Stimulated activated CD4-positive, alpha-beta T cell treated with anti-CD3 and anti-CD28 coated beads, Interleukin-1b, Interleukin-23, amount 100 ng/mL, for 1 hour (primary cell): ENCODE measurements at places on chromosomes 2 and 18.
A peak's percentile ranks its signal among the peaks of the same experiment; 100 is the strongest.

DNA sequence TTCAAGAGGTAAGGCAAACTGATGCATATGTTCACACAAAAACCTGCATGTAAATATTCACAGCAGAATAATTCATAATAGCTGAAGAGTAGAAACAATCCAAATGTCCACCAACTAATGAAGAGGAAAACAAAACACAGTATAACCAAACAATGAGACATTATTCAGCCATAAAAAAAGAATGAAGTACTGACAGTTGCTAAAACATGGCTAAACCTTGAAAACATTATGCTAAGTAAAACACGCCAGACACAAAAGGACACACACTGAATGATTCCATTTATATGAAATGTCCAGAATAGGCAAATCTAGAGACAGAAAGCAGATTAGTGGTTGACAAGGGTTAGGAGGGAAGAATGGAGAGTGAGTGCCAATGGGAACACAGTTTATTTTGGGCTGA lies 86.9 kb downstream of the SESTD1 start:
- no peak for DNase-seq

DNA sequence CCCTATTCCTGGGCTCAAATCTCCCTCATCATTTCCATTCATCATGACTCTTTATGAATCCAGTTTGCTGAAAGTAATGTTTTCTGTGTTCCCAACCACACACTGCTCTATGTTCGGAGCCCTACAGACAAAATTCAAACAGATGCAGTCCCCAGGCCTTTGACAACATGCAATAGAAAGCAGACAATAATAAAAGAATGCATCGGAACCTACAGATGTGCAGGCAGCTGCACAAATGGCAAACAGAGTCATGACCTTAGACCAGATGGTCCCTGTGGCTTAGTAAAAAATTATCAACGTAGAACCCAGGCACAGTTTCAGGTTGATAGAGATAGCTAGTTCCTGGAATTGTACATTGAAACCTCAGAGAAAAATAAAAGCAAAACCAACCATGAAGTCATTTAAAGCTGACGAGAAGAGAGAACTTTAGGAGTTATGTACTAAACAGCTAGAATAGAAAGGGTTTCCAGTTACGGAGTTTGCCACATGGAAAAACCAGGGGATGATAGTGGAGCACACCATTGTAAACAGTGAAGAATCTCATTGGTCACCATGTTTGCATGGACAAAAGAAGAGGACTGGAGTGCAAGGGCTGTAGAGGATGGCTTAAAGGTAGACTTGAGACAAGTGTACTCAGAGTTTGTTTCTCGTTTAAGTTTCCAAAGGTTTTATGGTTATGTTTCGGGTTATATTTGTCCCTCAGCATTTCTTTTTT lies 23.2 kb upstream of the ACVR1 start:
- DNase-seq: no peak

GRCh38 chr2:191038241-191038725 lies 24.3 kb upstream of the STAT1 start:
- DNase-seq: no peak

DNA sequence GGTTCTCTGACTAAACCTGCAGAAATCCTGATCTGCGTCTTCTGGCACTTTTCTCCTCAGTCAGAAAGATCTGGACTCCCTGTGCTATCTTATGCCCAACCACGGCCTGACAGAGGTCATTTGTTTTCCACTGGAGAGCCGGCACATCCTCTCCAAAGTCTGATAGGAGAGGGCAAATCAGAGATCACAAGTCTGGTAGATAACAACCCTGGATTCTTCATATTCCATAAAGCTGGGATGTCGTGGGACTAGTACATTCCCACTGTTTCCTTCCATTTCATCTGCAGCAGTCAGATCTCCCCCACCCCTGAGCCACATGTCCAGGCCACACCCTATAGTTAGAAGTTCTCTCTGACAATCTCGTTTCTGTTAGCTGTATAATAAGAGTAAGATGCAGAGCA lies 157.0 kb downstream of the MGAT5 start:
- no peak for DNase-seq

DNA sequence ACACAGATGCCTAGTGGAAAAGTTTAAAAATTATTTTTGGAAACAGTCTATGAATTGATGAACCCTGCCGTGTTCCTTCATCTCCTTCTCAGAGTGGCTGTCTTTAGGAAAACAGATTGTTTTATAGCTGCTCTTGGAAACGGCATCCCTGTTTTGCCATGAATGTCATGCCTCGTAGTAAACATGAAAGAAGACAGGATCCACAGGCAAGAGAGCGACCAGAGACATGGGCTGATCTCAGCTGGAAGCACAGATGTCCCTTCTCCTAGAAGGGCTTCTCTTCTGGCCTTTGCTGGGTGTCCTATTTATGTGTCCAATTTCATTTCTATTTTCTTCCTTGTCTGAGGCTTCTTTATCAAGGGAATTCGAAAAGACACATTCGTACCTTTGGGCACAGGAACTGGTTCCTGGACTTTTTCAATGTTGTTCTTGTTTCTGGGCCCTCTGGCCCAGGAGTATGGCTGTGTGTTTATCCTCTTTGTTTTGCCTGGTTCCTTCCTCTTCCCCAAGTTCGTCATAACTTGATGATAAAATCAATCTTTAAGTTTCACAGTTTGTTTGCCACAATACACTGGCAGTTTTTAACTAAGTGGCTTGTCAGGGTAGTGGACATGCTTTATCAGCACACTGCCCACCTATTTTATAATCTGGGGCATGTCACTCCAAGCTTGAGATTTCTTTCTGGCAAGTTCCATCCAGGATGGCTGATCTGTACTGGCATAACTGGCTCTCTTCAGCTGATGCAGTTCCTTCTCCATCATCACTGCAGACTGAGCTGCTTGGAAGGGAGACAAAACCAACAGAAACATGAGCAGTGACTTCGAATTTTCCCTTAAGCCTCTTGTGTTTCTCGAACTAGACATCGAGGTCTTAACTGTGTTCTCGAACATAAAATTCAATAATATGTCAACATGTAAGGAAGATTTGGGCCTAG lies 63.2 kb upstream of the MGAT4A start:
- DNase-seq: no peak

- DNase-seq: no peak
These were observed 247.6 kb upstream of the TRIB2 start for GRCh38 chr2:12469141-12469561.

DNA sequence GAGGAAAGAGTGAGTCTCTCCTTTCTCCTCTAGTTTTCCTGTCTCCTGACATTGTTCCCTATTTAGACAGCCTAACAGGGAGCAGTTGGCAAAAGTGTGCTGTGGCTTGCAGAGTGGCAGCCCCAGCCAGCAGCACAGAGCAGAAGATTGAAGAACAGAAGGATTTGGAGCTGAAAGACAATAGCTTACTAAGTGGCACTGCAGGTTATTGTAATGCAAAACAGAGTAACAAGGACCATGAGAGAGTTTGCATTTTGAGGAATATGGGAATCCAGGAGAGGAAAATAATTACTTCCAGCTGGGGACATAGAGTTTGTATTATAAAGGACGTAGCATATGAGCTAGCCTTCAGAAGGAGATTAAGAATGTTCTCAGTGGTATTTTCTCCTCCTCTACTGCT lies 342.4 kb downstream of the AKAIN1 start:
- no peak for DNase-seq

- DNase-seq: no peak
These were observed 30.7 kb upstream of the CALCRL start for GRCh38 chr2:187478719-187479118.

- DNase-seq: no peak
These were observed 4.9 kb upstream of the PPM1B start for GRCh38 chr2:44163777-44164176.

DNA sequence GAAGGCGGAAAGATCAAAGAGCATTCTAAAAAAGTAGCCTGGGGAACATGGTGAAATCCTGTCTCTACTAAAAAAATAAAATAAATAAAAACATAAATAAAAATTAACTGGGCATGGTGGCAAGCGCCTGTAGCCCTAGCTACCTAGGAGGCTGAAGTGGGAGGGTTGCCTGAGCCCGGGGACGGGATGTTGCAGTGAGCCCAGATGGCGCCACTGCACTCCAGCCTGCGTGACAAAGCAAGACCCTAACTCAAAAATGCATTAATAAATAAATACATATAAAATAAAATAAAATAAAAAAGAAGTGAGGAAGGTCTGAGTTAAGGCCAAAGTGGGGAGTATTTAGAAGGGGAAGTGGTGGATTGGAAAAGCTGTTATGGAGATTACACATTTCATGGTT lies 1.3 kb upstream of the PSMD14 start:
- no peak for DNase-seq

DNA sequence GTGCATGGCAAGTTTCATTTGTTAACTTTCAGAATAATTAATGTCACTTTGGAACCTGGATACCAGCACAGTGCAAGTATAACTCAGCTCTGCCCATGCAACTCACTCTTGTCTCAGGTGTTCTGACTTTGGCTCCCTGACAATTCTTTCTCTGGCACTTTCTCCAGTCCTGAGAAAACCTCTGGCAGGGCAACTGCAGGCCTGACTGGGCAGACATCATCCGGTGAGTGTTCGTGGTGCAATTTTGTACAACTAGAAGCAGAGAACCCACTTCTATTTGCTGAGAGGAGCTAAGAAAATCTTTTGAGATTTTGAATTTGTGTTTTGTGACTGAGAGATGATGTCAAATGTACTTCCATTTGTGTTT lies 143.0 kb downstream of the AQP4 start:
- DNase-seq: no peak

- DNase-seq: no peak
These were observed 156.6 kb downstream of the HAUS1 start for GRCh38 chr18:46260879-46261143.

DNA sequence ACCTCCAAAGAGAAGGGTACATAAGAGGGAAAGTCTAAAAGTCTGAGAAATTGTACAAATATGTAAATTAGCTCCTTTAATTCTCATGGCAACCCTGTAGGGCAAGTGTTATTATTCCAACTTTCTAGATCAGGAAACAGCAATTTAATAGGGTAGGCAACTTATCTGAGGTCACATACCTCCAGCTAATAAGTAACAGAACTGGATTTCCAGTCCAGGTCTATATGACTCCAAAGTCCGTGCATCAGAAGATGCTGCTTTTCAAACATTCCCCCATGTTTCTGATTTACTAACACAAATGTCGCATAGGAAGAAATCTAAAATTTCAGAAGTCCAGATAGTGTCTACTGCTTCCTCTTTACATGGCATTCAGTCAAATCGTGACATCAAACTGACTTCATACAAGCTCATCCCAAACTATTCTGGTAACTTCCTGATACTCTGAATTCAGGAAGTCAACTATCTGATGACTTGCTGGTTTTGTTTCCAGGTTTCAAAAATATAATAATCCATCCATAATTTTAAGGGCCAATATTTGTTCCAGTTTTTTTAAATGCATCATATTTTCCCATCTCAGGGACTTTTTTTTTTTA lies 419.3 kb upstream of the ACVR2A start:
- no peak for DNase-seq

GRCh38 chr2:11094021-11094810 lies 61.1 kb upstream of the SLC66A3 start:
- DNase-seq: no peak

DNA sequence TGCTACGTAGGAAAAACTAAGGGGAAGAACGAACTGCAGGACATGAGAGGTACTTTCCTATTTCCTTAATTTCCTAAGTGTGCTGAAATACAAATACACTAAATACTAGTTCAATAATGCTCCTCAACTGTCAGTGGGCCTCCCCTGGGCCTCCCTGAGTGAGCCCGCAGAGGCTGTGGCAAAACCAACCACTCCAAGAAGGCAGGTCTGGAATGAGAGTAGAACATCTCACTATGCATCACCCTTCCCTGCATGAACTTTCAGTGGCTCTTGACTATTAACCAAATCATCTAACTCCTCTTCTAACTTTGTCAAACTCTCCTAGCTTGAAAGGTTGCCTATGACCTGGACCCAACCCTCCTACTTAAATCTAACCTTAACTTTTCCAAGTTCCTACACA lies 84.6 kb downstream of the THADA start:
- DNase-seq: no peak

DNA sequence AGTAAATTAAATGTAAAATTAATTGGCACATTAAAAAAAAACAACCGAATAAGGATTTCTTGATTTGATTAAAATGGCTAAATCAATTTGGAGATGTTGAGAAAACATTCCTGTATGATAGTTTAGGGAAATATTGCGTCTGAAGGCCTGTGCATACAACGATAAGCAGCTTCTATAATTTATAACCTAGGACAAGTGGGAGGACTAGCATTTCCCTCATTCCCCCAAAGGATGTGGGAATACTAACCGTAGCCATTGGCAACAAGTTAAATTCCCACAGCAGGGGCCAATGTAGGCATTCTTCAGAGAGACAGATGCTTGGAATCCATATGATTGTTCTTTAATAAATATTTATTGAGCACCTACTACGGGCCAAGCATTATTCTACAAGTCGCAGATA lies 134.5 kb downstream of the NYAP2 start:
- DNase-seq: no peak

DNA sequence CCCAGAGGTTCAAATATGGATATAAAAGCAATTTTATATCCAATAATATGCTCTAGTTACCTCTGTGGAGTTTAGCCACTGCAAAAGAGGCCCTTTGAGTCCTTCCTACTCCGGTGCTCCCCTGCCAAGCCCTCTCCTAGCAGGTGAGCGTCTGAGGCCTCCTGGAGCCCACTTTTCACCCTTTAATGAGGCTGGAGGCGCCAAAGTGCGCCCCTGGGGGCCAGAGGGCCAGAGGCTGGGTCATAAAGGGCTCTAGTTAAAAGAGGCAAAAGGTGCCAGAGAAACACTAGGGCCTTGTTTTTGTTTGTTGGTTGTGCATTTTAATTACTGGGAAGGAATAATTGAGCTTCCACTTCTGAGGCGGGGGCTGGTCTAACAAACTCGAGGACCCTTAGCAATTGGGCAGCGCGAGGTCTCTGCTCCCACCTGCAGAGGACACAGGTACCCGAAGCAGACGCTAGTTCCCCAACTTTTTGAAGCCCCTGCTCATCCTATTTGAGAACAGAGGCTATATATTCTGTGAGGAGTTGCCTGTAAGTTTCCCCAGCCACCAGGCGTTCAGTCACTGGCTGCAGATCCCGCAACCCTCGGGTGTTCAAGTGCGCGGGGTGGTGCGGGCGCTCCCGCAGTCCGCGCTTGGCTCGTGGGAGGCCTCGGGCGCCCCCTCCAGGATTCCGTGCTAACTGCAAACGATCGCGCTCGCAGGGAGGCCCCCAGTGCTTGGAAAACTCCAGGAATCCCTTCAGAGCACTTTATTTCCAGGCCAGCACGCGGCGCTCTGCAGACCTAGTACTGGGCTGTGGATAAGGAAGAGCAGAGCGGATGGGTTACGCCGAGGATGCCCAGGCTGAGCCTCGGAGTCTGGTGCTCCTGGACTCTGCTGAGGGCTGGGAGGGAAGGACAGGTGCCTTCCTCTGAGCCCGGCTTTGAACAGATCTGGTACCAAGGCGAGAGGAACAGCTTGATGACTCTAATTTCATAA lies 14.1 kb downstream of the MSGN1 start:
- peak; percentile 10 for DNase-seq

DNA sequence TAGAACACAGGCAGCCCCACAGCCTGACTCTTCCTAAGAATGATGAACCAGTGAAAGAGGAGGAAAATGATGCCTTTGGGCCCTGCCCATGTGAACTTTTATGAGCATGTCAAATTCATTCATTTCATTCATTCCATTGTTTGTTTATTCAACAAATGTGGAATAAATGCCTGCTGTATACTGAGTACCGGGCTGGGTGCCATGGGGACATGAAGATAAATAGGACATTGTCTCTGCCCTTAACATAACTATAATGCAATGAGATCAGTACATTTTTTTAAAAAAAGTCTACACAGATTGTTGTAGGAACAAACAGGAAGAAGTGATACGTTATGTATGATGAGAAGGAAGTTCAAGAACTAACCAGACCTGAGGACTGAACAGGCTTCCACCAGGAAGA lies 14.7 kb downstream of the MREG start:
- no peak for DNase-seq

GRCh38 chr2:110107092-110108079 lies 8.2 kb downstream of the MALL start:
- no peak for DNase-seq

GRCh38 chr2:33488178-33488690 lies 11.8 kb downstream of the RASGRP3 start:
- no peak for DNase-seq
